ENCODE measurements at places on chromosomes 12 and 14. TPM values are rescaled to one million over a fixed set of nuclear protein-coding genes. Genes with fewer than 3 reads are reported as not detected.
A peak's percentile ranks its signal among the peaks of the same experiment; 100 is the strongest.

GRCh38 chr12:6828781-6829535 lies 751 bp downstream of the P3H3 start:
- DNase-seq, result peak; percentile 70

GRCh38 chr14:30332374-30332773 lies 226.6 kb upstream of the G2E3 start:
- DNase-seq, result no peak

DNA sequence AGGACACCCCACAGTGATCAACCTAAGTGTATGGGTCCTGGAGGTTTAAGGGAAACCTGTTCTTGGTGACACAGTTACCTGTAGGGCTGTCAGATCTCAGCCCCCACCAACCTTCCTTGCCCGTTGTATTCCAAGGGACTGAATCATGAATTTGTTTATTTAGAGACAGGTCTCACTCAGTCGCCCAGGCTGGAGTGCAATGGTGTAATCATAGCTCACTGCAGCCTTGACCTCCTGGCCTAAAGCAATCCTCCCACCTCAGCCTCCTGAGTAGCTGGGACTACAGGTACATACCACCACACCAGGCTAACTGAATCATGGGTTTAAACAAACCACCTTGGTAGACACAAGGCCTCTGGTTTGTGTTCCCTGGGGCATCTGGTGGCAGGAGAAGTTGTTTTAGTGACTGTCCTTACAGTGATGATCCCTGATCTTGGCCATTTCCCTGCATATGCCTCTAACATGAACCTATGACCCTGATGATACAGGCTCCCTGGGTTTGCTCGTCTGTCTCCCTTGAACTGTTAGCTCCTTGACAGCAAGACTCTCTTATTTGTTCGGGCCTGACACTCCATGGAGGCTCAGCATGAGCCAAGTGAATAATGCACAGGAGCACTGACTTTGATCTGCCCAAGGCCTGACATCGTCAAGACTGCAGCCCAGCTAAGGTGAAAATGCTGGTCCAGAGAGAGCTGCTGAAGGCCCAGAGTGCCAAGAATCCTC lies 47.9 kb downstream of the PITPNM2 start:
- DNase-seq, result no peak

- DNase-seq, result peak; percentile 52
These were observed 4.8 kb upstream of the AMN start for GRCh38 chr14:102917469-102918211.

GRCh38 chr12:17982556-17982955 lies 107.4 kb downstream of the RERGL start:
- no peak for DNase-seq

- DNase-seq, result no peak
These were observed 69.0 kb downstream of the PPM1H start for GRCh38 chr12:62865937-62866336.

GRCh38 chr14:77508876-77509275 lies 10.3 kb upstream of the ISM2 start:
- no peak for DNase-seq

- peak; percentile 91 for DNase-seq
These were observed 87.7 kb upstream of the FOXN3 start for GRCh38 chr14:89504602-89505313.

- no peak for DNase-seq
These were observed 130.7 kb upstream of the ARID2 start for GRCh38 chr12:45598761-45599160.

DNA sequence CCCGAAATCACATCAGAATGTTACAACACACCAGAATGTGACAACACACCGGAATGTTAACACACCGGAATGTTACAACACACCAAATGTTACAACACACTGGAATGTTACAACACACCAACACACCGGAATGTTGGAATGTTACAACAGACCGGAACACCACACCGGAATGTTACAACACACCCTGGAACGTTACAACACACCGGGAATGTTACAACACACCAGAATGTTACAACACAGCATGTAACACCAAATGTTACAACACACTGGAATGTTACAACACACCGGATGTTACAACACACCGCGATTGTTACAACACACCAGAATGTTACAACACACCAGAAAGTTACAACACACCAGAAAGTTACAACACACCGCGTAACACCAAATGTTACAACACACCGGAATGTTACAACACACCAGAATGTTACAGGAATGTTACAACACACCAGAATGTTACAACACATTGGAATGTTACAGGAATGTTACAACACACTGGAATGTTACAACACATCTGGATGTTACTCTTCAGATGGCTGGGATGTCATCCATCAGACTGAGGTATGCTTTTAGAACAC lies 21.1 kb downstream of the CHFR start:
- no peak for DNase-seq

GRCh38 chr12:108641446-108642268 lies 8.0 kb upstream of the SELPLG start:
- no peak for DNase-seq

- no peak for DNase-seq
These were observed 7.8 kb upstream of the PLXNC1 start for GRCh38 chr12:94140556-94140955.

GRCh38 chr14:96576937-96577336 lies 74.8 kb downstream of the PAPOLA start:
- DNase-seq, result no peak

GRCh38 chr12:122116707-122117535 lies 38.4 kb downstream of the MLXIP start:
- DNase-seq, result no peak

- no peak for DNase-seq
These were observed 108.3 kb downstream of the PTPN11 start for GRCh38 chr12:112527082-112527481.

GRCh38 chr12:104411826-104412641 lies 44.7 kb upstream of the CHST11 start:
- DNase-seq, result no peak

GRCh38 chr14:94123296-94123695 lies 6.1 kb downstream of the IFI27L2 start:
- no peak for DNase-seq

DNA sequence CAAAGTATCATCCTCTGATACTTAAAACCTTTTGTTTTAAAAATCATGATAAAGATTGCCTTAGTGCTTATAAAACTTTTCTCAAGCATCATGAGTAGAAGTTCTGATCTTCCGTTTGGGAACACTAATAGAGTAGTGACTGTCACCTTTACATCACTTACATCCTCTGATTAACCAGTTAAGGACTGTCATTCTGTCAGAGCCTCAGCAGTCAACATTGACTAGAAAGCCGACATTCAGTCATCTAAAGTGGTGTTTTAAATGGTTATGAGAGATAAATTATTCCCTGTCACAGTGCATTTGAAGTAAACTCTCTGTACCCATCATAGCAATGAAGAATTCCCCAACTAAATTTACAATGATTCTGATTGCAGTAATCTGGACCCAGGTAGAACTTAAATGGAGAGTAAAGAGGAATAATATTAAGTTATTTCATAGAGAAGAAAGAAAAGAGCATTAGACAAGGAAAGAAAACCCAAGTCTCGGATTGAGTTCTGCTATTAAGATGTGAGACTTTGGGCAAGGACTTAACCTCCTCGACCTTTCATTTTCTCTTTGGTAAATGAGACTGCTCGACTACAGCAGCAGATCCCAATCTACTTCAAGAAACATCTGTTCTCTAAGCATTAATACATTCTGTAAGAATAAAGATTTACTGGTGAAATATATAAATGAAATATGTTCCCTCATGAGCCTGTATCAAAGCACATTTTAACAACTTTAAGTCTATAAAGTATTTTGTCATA lies 563.9 kb upstream of the LMO3 start:
- DNase-seq, result no peak

DNA sequence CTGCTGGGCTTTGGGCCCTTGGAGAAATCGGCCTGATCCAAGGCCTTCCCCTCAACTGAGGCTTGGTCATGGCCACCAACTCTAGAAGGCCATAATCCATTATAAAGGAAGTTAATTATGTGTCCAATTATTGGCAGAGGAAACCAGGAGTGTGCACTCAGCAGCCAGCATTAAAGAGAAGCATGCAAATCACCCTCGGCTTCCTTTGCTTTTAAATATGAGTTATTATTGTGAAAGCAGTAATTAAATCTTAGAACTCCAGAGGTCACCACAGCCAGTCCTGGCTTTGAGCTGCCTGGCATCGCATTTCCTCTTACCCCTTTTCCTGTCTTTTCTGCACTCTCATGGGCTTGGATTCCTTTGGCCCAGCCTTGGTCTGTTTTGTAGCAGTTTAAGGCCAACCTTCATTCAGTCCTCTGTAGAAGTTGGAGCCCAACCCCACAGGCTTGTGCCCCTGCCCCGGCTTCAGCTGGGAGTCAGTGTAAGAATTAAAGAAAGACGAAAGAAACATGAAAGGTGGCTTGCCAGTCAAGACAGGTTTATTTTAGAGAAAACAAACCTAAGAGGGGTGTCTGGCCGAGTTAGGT lies 14.7 kb upstream of the KRT86 start:
- DNase-seq, result peak; percentile 61

DNA sequence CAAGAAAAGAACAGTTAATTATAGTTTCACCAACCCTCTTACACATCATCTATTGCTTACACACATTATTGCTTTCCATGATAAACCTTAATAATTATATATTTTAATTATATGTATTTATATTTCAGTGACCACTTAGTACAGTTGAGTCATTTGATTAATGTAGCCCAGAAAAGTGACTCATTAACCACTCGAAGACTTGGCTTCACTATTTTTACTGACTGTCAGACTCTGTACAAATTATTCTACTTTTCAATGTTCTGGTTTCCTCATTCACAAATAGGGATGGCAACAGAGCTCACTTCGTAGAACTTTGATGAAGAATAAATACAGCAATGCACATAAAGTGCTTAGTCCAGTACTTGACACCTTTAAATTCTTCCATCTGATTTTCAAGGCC lies 98.3 kb downstream of the CFAP54 start:
- DNase-seq, result no peak

DNA sequence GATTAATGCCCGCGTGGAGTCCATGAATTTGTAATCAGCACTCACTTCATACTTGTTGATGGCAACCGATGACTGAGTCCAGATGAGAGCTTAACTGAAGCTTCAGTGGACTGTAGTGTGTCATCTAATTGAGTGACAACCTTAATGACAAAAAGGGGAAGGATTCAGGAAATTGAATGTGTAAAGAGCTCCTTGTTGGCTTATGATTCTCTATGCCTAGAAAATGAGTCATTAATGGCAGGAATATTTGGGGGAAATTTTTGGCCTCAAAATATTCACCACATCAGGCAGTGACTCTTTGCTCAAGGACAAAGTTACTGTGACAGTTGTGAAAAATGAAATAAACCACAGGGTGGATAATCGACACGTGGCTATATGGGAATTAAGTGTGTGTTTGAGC lies 55.3 kb upstream of the STON2 start:
- DNase-seq, result no peak

Gene SLC4A8
- 5.1 TPM for total RNA-seq

Gene CCDC197
- total RNA-seq, result not detected

Gene TIGAR
- total RNA-seq, result 2.4 TPM

Gene NINJ2
- total RNA-seq, result 19.4 TPM

Gene PARP11
- total RNA-seq, result 8.1 TPM

Gene CIT
- 4.6 TPM for total RNA-seq

Gene EP400
- total RNA-seq, result 19.9 TPM

Gene BLTP3B
- 10.2 TPM for total RNA-seq

Gene TSHR
- not detected for total RNA-seq

Gene TFCP2
- total RNA-seq, result 10.8 TPM

Data from hematopoietic multipotent progenitor cell (in vitro differentiated cells).